LHCN-M2 (cell line): ENCODE measurements at places on chromosomes 1 and 21. TPM values are rescaled to one million over a fixed set of nuclear protein-coding genes. Genes with fewer than 3 reads are reported as not detected.

PIGK gene
- total RNA-seq: 46.2 and 53.7 TPM in 2 replicates

HTR1D gene
- total RNA-seq: not detected in 2 replicates

TEDDM1 gene
- not detected in 2 replicates for total RNA-seq

SH2D1B gene
- 0.11 and 0.13 TPM in 2 replicates for total RNA-seq

TEX38 gene
- total RNA-seq: 0.17 TPM in 1 of 2 replicates, not detected in the other

DNAI4 gene
- 2.4 and 3.6 TPM in 2 replicates for total RNA-seq

MATN1 gene
- 0.06 and 0.32 TPM in 2 replicates for total RNA-seq

RGS16 gene
- total RNA-seq: 0.06 TPM in 1 of 2 replicates, not detected in the other

SLC45A3 gene
- total RNA-seq: 4.1 and 5.6 TPM in 2 replicates

MYBPH gene
- total RNA-seq: 2.8 and 13.7 TPM in 2 replicates

C21orf91 gene
- total RNA-seq: 5.8 and 8.0 TPM in 2 replicates

IFI16 gene
- total RNA-seq: 62.2 and 106 TPM in 2 replicates

GPR25 gene
- not detected in 2 replicates for total RNA-seq

KLHDC8A gene
- not detected in 2 replicates for total RNA-seq

CR1L gene
- not detected in 2 replicates for total RNA-seq

HSF2BP gene
- total RNA-seq: 2.4 and 2.6 TPM in 2 replicates

CD101 gene
- total RNA-seq: 0.40 and 0.83 TPM in 2 replicates
